ENCODE measurements at places on chromosomes 13 and 19. TPM values are rescaled to one million over a fixed set of nuclear protein-coding genes. Genes with fewer than 3 reads are reported as not detected.
A peak's percentile ranks its signal among the peaks of the same experiment; 100 is the strongest.

DNA sequence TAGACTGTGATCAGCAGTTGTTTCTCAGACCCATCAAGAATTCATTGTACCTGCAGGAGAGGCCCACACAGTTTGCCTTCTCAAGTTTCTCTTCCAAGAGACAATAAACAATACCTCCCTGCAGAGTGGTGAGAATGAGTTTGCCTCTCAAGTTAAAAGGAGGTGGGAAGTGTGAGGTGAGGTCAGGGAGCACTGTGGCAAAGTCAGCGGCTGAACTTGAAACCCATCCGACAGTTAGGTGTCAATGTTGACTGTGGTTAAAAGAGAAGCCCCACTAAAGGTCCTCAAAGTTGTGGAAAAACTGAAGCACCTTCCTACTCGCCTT lies 72.9 kb upstream of the TSC22D1 start:
- H3K4me3 ChIP-seq: no peak overlapping the region
- no peaks in the 10 kb centered on the region for H3K27me3 ChIP-seq
- no peak for DNase-seq
- H3K36me3 ChIP-seq: no peaks in the 10 kb centered on the region

GRCh38 chr13:59997976-59998375 lies 165.8 kb downstream of the DIAPH3 start:
- no peak for DNase-seq
- H3K4me3 ChIP-seq: no peak overlapping the region
- H3K27ac ChIP-seq: no peak overlapping the region
- no peaks in the 10 kb centered on the region for H3K36me3 ChIP-seq
- H3K27me3 ChIP-seq: no peaks in the 10 kb centered on the region

DNA sequence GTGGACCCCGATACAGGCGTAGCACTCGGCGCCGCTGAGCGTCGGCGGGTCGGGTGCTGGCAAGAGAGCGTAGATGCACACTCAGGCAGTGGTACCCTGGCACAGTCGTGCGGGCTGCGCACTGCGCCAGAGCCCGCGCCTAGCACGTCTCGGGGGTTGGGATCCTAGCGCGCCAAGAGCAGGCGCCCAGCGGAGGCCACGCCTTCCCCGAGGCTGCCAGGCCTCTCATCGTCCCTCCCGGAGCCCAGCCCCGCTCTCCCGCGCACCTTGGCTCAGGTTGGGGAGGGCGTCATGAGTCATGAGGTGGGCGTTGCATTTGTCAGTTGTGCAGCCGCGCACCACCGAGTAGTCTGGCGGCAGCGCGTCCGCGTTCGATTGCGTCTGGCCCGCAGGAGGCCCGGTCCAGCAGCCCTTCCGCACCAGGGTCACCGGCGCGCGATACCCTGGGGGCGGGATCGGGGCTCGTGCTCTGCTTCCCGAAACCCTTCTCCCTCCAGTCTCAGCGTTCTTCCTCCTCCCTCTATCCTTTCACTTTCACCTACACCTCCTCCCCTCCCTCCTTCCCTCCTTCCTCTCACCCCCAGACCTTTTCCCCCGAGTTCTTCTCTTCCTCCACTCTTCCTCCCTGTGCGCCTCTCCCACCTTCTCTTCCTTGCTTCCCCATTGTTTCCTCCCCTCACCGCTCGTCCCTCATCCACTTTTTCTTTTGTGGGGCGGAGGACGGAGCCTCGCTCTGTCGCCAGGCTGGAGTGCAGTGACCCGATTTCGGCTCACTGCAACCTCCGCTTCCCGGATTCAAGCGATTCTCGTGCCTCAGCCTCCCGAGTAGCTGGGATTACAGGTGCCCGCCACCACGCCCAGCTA lies 3.5 kb downstream of the LYPD5 start:
- no peak for DNase-seq
- H3K36me3 ChIP-seq: no peaks in the 10 kb centered on the region
- H3K4me1 ChIP-seq: peaks cover 13% of the 10 kb centered on the region
- peaks cover 3% of the 10 kb centered on the region for H3K27me3 ChIP-seq
- H3K4me3 ChIP-seq: peak overlapping the region; percentile 7

FBXO27 gene
- polyA plus RNA-seq: 4.9 TPM

DNA sequence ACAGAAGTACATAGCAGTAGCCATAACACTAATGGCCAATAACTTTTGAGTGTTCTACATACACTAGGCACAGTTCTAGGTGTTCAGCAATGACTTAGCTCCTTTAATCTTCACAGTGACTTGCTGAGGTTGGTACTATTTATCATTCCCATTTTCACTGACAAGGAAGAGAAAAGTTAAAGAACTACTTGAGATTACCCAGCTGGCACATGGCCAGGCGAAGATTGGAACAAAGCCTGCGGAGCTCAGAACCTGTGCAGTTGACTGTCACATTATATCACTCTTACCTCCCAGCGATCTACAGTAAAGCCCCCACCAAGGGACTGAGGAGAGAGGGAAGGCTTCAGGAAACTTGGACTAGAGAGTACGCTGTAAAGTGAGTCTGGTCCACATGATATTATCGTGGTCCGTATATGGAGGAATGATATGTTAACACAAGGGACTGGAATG lies 42.4 kb upstream of the WDFY2 start:
- H3K36me3 ChIP-seq: no peaks in the 10 kb centered on the region
- H3K4me3 ChIP-seq: no peak overlapping the region
- H3K27me3 ChIP-seq: peaks cover 11% of the 10 kb centered on the region
- H3K27ac ChIP-seq: no peak overlapping the region
- no peaks in the 10 kb centered on the region for H3K4me1 ChIP-seq

GRCh38 chr13:51192348-51192747 lies 29.9 kb upstream of the FAM124A start:
- H3K27me3 ChIP-seq: no peaks in the 10 kb centered on the region
- no peak overlapping the region for H3K27ac ChIP-seq
- peak; percentile 54 for DNase-seq
- no peak overlapping the region for H3K4me3 ChIP-seq
- H3K36me3 ChIP-seq: no peaks in the 10 kb centered on the region

- no peak overlapping the region for H3K4me3 ChIP-seq
- peaks cover 2% of the 10 kb centered on the region for H3K27me3 ChIP-seq
- no peak for DNase-seq
- no peak overlapping the region for H3K27ac ChIP-seq
- H3K4me1 ChIP-seq: no peaks in the 10 kb centered on the region
Measured at GRCh38 chr19:35236638-35237400, 8.3 kb upstream of the FAM187B start.

DNA sequence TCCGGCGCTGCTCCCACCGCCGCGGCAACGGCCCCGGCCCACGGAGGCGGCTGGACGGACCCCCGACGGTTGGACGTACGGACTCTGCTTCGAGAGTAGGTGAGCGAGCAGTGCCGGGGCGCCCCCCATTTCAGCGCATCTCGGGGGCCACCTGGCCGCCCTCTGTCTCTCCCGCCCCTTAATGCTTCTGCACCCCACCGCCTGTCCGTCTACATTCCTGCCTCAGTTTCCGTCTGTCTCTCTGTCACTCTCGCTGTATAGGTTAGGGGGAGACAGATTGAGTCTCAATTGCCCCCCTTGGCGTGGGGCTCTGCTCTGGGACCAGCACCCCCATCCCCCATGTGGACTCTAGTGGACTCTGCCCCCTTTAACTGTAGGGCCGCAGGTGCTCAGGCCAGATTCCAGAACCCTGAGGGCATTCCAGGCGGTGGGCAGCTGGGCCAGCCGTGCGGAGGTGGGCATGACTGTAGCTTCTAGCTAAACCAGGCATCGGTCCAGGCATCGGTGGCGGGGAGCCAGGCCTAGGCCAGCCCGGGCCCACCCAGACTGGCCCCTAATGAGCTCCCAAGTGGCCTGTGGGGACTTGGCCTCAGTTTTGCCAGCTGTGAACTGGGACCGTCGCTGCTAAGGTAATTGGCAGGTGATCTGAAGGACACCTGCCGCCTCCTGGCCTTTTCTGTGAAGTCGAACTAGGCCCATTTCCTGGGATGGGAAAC lies 373 bp downstream of the TNFAIP8L1 start:
- DNase-seq: peak; percentile 39
- H3K4me3 ChIP-seq: peak overlapping the region; percentile 69
- no peaks in the 10 kb centered on the region for H3K27me3 ChIP-seq
- peaks cover 34% of the 10 kb centered on the region for H3K4me1 ChIP-seq
- H3K36me3 ChIP-seq: peaks cover 6% of the 10 kb centered on the region

- no peak overlapping the region for H3K4me3 ChIP-seq
- no peaks in the 10 kb centered on the region for H3K27me3 ChIP-seq
- no peaks in the 10 kb centered on the region for H3K4me1 ChIP-seq
- no peaks in the 10 kb centered on the region for H3K36me3 ChIP-seq
- no peak overlapping the region for H3K27ac ChIP-seq
Measured at GRCh38 chr13:106700439-106700838, 132.5 kb upstream of the ARGLU1 start.

LHFPL6 gene
- 19.4 TPM for polyA plus RNA-seq

TEKTIP1 gene
- not detected for polyA plus RNA-seq

- H3K4me3 ChIP-seq: no peak overlapping the region
- no peak for DNase-seq
- no peaks in the 10 kb centered on the region for H3K36me3 ChIP-seq
- no peak overlapping the region for H3K27ac ChIP-seq
- peaks cover 2% of the 10 kb centered on the region for H3K4me1 ChIP-seq
Measured at GRCh38 chr19:12868540-12869112, 12.6 kb downstream of the DNASE2 start.

SIAH3 gene
- polyA plus RNA-seq: 0.02 TPM

GRCh38 chr19:30857966-30858490 lies 485.8 kb downstream of the ZNF536 start:
- H3K36me3 ChIP-seq: no peaks in the 10 kb centered on the region
- H3K27me3 ChIP-seq: no peaks in the 10 kb centered on the region
- DNase-seq: no peak
- no peaks in the 10 kb centered on the region for H3K4me1 ChIP-seq

DNA sequence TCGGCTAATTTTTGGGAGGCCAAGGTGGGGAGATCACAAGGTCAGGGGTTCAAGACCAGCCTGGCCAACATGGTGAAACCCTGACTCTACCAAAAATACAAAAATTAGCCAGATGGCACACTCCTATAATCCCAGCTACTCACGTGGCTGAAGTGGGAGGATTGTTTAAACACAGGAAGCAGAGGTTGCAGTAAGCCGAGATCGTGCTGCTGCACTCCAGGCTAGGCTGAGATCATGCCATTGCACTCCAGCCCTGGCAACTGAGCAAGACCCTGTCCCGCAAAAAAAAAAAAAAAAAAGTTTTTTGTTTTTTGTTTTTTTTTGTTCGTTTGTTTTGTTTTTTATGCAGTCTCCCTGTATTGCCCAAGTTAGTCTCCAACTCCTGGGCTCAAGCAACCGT lies 21.2 kb downstream of the MAST1 start:
- H3K27me3 ChIP-seq: peaks cover under 1% of the 10 kb centered on the region
- H3K4me1 ChIP-seq: no peaks in the 10 kb centered on the region
- no peak overlapping the region for H3K27ac ChIP-seq
- DNase-seq: no peak
- no peak overlapping the region for H3K4me3 ChIP-seq

EPSTI1 gene
- polyA plus RNA-seq: 0.77 TPM

GRCh38 chr13:34412817-34413375 lies 529.2 kb upstream of the NBEA start:
- H3K27ac ChIP-seq: no peak overlapping the region
- peaks cover 10% of the 10 kb centered on the region for H3K4me1 ChIP-seq
- no peaks in the 10 kb centered on the region for H3K36me3 ChIP-seq
- no peak overlapping the region for H3K4me3 ChIP-seq
- H3K27me3 ChIP-seq: no peaks in the 10 kb centered on the region
- DNase-seq: peak; percentile 29

ZIC5 gene
- polyA plus RNA-seq: not detected

GRCh38 chr13:22599156-22599555 lies 581.6 kb upstream of the SGCG start:
- no peaks in the 10 kb centered on the region for H3K4me1 ChIP-seq
- H3K27me3 ChIP-seq: no peaks in the 10 kb centered on the region
- H3K27ac ChIP-seq: no peak overlapping the region
- H3K36me3 ChIP-seq: no peaks in the 10 kb centered on the region

DNA sequence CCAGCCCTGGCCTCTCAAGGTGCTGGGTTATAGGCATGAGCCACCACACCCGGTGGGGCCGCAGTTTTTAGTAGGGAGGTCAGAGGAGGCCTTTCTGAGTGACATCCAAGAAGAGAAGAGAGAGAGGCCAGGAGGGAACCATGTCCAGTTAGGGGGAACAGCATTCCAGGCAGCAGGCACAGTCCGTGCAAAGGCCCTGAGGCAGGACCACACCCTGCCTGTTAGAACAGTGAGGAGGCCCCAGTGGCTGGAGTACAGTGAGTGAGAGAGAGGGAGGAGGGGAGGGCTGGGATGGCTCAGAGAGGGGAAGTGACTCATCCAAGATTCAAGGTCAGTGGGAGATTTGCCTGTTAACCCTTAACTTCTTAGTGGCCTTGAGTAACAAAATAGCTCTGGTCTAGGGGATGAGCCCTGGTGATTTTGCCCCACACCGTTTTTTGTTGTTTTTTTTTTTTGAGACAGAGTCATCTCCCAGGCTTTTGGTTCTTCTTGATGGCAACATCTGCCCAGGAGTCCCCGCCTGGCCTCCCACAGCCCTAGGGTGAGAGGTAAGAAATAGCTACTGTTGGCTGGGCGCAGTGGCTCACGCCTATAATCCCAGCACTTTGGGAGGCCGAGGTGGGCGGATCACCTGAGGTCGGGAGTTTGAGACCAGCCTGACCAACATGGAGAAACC lies 2.7 kb upstream of the PLIN3 start:
- H3K27me3 ChIP-seq: no peaks in the 10 kb centered on the region
- peaks cover 6% of the 10 kb centered on the region for H3K4me1 ChIP-seq
- peak; percentile 59 for DNase-seq
- no peaks in the 10 kb centered on the region for H3K36me3 ChIP-seq
- no peak overlapping the region for H3K4me3 ChIP-seq
- no peak overlapping the region for H3K27ac ChIP-seq

Data from endothelial cell of umbilical vein (primary cell).